ENCODE measurements at places on chromosomes 16 and 17.

DNA sequence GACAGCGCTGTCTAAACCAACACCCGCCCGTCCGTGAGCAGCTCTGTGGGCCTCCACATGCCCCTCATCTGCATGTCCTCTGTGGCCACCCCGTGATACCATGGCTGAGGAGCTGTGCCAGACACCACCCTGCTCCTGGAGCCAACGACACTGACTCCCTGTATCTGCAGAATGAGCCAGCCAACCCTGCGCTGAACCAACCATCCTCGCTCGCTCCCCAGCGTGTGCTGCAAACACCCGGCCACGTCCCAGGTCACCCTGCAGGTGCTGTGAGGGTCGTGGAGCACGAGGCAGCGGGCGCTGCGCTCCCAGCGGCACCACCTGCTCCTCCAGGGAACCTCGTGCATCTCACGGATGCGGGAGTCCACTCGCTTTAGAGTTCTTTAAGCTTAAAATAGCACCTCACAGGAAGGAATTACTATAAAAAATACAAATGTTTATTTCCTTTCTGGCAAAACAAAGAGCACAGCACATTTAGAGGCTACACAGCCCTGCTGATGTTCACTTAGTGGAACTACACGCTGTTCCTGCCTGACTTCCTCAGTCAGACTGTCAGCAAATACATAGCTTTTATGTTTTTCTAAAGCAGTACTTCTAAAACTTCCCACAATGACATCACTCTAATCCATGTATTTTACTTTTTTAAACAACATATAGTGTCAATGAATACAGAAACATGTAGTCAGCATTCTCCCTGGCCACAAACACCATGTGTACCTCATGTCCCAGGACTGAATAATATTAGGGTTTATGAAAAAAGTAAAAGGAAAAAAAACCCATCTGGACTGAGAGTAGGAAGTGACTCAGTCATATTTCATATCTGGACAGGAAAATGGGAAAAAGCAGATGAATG, 43.5 kb downstream of the MAP1LC3B start:
- DNase-seq, result no peak

GRCh38 chr17:29099527-29099926, 56.6 kb downstream of the PIPOX start:
- no peak for DNase-seq

DNA sequence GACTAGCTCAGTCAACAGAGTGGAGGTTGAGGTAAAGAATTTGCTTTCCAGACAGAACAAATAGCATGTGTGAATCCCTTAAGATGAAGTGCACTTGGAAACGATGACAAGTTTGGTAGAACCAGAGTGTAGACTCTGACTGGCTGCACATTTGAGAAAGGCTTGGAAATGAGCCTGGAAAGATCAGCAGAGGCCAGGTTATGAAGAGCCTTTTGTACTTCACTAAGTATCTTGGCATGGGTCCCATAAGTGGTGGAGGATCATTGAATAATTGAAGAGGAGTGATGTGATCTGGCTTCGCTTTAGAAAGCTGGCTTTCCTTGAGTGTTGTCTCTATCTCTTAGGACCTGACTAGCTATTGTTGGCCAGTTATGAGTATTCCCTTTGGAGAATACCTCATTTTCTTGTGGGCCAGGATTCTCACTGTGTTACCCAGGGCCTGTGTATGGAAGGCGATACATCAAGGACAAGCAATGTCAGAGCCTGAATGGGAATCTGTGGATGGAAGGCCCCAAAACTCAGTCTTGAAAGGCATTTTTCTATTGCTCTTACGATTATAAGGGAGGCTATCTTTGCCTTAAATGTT, 329.8 kb downstream of the UTP18 start:
- no peak for DNase-seq

GRCh38 chr17:29376667-29377270, 13.4 kb upstream of the TAOK1 start:
- DNase-seq, result no peak

DNA sequence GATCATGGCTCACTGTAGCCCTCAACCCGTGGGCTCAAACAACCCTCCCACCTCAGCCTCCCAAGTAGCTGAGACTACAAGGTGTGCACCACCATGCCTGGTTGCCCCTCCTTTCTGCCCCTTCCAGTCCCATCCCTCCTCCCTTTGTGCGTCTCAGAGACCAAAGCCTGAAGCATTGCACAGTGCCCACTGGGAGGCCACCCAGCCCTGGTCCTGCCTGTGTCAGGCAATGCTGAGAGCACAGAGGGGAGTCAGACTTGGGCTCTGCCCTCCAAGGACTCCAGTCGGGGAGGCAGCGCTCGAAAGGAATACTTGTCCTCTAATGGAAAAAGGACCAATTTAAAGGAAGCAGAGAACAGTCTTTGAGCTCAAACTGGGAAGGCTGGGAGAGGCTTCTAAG, 20.4 kb downstream of the RAI1 start:
- no peak for DNase-seq

- DNase-seq, result no peak
Observed at GRCh38 chr17:31647661-31648060, 211.4 kb downstream of the COPRS start.

- DNase-seq, result no peak
Observed at GRCh38 chr17:46167826-46168569, 25.2 kb downstream of the KANSL1 start.

DNA sequence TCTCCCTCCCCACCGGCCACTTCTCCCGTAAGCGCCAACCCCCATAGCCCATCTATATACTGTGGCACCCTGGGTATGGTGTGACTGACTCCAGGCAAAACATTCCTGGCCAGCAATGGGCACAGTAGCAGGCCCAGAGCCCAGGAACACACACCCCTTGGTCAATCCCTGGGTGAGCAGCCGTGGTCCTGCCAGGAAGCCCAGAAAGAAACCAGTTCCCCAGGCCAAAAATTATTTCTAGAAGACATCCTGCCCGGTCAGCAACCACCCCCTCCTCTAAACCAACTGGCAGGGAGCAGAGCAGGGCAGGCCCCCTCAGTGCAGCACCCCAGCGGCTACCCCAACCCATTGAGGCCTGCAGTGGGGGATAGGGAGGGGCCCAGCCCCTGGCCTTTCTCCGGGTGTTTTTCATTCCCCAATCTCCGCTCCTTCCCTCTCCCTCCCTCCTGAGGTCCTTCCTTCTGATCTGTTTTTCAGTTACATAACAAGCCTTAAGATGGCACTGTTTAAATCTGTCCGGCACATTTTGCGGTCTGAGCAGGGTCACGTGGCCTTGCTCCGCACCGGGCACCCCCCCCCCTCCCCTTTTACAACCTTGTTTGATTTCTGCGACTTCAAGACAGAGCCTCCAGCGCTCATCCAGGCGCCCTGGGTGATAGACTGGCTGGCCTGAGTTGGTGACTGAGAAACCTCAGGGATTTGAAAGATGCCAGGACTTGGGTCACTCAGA, 2.0 kb downstream of the NPTX1 start:
- peak; percentile 25 for DNase-seq

GRCh38 chr16:56357765-56358322, 67.5 kb downstream of the AMFR start:
- DNase-seq, result no peak

DNA sequence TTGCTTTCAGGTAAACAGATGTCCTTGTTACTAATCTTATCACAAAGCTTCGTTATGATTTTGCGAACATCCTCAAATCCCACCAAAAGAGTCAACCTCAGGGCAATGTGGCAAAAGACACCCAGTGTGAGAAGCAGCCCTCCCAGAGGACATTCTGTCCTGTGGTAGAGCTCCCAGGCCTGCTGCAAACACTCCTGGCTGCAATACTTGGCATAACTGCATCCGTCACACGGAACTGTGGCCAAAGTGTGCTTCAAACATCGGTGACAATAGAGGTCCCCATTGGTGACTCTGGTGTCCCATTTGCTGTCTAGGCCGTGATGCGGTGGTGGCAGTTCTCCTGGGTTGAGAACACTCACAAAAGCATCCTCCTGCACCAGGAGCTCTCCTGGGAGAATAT, 29.5 kb downstream of the SMYD4 start:
- DNase-seq, result no peak

DNA sequence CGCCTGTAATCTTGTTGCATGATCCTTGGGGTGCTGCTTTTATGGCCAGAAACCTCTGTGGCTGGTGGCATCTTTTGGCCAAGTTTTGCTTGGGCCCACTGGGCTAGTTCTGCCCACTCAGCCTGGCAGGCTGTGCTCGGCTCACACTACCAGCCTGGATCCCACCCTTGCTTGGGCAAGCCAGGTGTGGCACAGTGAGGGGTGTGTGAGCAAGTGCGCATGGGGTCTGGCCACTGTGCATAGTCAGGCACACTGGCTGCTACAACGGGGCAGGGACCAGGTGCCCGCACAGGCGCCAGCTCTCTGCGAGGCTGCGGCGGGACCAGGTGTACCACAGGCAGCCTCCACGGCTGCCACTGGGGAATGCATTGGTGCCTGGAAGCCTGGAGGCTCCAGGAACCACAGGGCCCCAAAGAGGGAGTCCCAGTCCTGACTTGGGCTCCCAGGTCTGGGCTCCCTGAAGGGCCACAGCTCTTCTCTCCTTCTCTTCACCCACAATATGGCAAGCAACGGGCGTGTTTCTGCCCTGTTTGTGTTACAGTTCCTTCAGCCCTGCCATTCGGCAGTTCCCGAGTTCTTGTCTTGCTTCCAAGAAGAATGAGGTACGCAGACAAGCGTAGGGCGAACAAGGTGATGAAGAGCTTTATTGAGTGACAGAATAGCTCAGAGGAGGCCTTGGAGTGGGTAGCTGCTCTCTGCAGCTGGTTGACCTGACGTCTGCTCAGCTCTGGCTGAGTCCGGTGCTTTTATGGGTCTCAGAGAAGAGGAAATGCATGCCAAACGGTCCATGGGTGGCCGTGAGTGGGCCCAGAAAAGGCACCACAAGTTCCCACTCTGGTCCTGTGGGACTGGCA, 26.7 kb upstream of the PRM1 start:
- DNase-seq, result no peak

GRCh38 chr17:75625813-75626486, 7.3 kb upstream of the SMIM5 start:
- DNase-seq, result peak; percentile 39

GRCh38 chr17:76921340-76922036, 53.3 kb downstream of the MGAT5B start:
- no peak for DNase-seq

GRCh38 chr16:1430214-1430758, 592 bp upstream of the PERCC1 start:
- no peak for DNase-seq

- no peak for DNase-seq
Observed at GRCh38 chr17:48093341-48094045, 7.8 kb downstream of the CBX1 start.

GRCh38 chr17:59353106-59353854, 21.8 kb downstream of the YPEL2 start:
- DNase-seq, result no peak

DNA sequence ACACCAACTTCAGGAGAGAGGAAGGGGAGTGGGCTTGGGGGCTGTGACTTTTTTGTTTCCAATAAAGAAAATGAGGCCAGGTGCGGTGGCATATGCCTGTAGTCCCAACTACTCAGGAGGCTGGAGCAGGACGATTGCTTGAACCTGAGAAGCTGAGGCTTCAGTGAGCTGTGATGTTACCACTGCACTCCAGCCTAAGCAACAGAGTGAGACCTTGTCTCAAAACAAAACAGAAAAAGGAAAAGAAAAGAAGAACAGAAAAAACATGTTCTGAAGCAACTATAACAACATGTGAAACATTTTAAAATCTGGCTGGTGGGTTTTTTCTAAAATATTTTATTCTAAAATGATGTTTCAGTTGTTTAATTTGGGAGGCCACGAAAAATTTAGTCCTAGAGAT, 554.0 kb upstream of the ZFHX3 start:
- no peak for DNase-seq

- no peak for DNase-seq
Observed at GRCh38 chr17:47279062-47279801, 25.6 kb downstream of the ITGB3 start.

DNA sequence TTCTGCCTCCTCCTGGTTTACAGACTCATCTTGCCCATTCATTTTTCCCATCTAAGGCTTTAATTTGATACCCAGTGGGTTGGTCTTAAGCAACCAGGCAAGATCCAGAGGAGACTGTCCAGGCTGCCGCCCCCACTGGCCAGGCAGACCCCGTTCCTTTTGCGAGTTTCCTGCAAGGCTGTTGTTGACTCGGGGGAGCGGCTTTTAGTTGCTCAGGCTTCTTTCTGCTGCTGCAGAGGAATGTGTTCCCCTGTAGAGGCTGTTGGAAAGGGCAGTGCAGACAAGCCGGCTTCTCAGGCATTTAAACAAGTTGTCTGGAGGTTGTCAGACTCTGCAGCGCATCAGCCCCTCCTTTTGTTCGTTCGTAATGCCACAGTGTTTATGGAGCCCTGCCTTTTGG, 231.2 kb downstream of the PRKCA start:
- DNase-seq, result no peak

DNA sequence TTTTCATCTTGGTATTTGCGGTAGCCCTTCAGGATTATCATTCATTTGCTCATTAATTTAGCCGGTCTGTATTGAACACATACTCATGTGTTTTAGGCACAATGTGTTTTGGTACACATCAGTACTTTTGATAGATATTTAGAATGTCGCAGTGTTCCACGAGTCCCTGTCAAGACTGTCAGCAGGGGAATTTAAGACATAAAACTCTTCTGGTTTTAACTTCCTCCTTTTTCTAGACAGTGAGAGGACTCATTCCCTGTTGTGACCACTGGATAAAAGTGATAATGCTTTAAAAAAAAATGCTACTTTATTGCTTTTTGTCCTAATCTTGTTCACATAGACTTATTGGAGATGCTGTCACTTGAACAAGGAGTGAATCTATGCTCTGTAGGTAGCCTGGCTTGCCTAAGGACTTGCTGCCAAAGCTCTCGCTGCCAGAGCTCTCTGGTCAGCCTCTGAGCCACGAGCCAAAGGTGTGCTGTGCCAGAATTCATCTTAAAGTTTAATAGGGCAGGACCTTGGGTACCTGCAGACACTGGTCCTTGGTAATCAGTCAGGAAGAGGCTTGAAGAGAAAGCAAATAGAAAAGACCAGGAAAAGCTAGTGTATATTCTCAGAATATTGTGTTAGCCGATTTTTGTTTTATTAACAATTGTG, 5.4 kb downstream of the DCAF7 start:
- DNase-seq, result no peak

Measured in activated CD4-positive, alpha-beta T cell treated with anti-CD3 and anti-CD28 coated beads for 48 hours (primary cell).